ENCODE measurements at places on chromosomes 6 and 20.
A peak's percentile ranks its signal among the peaks of the same experiment; 100 is the strongest.

GRCh38 chr6:34099878-34100277 lies 46.0 kb downstream of the GRM4 start:
- peak; percentile 55 for DNase-seq

- no peak for DNase-seq
These were observed 20.8 kb upstream of the SNRPB2 start for GRCh38 chr20:16709017-16709416.

GRCh38 chr6:127015858-127016257 lies 102.6 kb upstream of the RSPO3 start:
- no peak for DNase-seq

GRCh38 chr6:5632348-5632935 lies 371.1 kb downstream of the FARS2 start:
- DNase-seq, result no peak

GRCh38 chr6:85680388-85680787 lies 37.7 kb upstream of the SYNCRIP start:
- DNase-seq, result no peak

- DNase-seq, result peak; percentile 19
These were observed 80.5 kb upstream of the CNR1 start for GRCh38 chr6:88246654-88247053.

GRCh38 chr6:152954443-152954842 lies 28.4 kb downstream of the FBXO5 start:
- no peak for DNase-seq

DNA sequence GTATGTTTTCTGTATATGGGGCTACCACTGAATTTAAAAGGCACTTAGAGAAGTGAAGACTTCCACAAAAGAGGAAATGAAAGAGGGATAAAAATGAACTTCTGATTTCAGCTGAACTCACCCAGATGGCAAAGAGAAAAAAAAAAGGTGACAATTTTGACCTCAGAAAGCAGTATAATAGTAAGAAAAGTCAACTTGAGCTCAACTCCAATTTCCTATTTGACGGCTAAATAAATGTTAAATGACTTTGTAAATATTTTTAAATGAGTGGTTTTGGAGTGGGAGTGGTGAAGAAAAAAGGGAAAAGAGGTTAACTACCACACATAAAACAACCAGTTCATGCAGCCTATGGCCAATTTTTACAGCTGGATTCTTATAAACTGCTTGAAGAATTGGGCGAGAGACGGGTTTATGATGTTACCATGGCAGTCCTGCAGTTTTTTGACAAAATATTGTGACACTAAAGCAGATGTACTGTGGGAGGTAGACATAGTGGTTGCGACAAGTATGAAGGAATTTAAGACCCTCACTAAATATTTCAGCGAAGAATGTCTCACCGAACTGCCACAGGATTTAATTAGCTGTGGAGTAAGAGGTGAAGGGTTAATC lies 49.8 kb upstream of the ADTRP start:
- no peak for DNase-seq

DNA sequence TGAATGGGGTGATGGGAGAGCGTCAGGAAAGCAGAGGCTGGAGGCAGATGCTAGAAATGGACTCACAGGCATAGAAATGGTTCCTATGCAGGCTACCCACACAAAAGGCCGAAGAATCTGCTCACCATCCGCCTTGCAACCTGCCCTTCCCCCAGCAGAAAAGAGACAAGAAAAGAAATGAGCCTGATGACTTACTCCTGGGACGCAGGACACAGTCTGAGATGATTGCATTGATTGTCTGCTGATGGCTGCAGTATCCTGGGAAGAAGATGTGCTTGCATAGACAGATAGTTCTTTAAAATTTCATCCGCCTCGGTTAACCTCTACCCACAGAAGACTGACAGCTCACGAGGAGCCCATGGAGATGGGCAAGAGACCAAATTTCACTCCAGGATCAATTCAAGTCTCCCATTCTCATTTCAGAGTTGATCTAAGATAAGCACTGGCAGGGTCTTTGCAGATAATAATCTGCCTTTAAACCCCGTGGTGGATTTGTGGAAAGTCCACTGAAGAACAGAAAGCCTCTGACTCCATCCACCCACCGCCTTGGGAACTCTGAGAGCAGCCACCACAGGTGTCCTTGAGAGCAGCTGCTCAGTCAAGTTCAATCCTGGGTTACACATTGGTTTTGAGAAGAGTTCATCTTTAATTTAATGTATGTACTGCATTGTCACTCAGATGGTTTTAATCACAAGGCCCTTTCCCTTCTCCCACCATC lies 7.2 kb downstream of the AGPAT4 start:
- DNase-seq, result no peak

DNA sequence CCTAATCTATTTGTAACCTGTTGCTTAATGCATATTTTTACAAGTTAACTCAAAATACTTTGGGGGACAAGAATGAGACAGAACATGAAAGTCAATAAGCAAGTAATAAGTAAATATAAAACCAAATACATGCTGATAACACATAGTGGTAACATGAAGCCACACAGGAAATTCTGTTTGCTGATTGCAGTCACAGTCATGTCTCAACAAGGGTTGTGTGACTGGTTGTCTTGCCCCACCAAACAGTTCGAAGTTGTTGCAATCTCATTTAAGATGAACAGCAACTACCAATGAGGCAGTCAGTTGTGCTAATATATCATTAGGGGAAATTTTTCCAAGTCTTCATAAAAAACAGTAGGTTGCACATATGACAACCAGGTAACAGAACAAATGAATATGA lies 14.5 kb downstream of the CD24 start:
- no peak for DNase-seq

DNA sequence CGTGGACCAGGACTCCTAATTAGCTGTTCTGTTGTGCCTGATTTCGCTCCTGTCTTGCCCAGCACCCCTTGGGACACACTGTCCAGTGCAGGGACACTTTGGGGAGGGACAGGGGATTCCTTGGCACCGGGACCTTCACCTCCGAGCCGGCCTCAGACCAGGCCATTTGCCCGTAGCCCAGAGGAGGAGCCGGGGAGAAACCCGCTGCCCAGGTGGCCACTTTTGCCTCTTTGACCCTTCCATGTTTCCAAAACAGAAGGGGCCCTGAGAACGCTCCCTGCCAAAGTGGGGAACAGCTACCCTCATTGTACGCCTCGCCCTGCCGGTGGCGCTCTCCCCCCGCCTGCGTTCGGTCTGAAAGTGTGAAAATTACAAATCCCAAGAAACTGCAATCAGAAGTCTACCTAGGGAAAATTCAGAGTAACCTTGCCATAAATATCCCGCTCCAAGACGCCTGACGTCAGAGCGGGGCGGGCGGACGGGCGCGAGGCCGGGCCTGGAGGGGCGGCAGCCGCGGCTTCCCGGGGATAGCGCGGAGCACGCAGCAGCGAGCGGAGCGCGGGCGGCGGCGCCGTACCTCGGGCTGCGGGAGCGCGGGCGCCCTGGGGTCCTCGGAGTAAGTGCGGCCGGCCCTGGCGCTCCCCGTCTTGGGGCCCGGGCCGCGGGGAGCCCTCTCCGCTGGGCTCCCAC lies at the start of gene DAAM2:
Gene DAAM2 (plus strand): TSS at position 527 of the 690 bp plus-strand sequence. CDS start 63,927 bp downstream, outside the sequence.
- peak; percentile 67 for DNase-seq

DNA sequence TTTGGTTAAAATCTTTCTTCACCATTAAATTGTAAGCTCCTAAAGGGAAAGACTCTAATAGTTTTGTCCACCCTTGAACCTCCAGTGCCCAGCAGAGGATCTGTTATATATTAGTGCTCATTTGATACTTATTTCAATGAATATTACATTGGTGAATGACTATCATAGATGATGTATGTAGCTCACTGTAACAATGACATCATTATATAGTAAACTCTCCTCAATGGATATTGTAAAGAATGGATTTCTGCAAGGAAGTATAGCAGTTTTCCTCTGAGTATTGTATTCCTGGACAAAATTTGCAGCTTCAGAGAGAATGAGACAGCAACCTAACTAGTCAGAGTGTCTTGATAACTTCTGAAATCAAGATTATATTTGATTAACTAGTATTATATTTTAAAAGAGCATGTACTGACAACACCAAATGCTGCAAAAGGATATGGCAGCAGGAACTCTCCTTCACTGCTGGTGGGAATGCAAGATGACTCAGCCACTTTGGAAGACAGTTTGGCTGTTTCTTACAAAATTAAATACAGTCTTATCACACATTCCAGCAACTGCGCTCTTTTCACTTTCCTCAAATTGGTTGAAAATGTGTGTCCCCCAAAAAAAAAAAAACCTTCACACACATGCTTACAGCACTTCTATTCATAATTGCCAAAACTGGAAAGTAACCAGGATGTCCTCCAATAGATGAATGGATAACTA lies 189.8 kb upstream of the OPRM1 start:
- no peak for DNase-seq

DNA sequence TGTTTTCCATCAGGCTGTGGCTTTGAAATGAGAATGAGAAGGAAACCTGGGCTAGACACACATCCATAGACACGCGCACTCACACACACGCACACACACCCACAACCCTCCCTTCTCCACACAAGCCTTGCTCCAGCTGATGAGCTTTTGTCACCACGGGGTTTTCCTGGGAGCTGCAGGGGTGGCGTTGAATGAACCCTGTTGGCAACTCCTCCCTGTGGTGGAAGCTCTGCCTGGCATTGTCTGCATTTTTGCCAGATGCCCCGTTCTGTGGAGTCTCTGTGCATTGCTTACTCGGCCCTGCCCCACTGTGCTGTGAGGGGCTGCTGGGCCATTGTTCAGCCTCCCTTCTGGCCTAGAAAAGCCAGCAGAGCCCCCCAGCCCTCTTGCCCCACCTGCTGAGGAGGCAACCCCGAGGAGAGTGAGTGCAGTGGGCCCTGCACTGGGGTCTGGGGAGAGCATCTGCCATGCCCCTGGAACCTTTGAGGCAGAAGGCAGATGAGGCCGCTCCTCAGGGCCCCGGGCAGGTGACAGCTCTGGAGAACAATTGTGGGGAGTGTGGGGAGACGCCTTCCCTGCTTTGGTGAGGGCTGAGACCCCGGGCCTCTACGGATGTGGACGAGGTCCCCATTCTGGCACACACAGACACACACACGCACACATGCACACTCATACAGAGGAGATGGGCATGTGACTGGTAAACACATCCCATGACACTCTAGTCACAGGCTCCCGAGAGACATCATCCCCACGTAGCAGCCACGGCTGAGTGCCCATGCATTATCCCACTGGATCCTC lies 9.9 kb downstream of the ADIG start:
- peak; percentile 32 for DNase-seq

GRCh38 chr20:52896348-52896747 lies 75.8 kb upstream of the TSHZ2 start:
- DNase-seq, result no peak

- DNase-seq, result no peak
These were observed 48.4 kb upstream of the ARMC2 start for GRCh38 chr6:108799791-108800190.

GRCh38 chr6:108951351-108951953 lies 103.2 kb downstream of the ARMC2 start:
- no peak for DNase-seq
